ENCODE measurements at places on chromosomes 3 and 15.
A peak's percentile ranks its signal among the peaks of the same experiment; 100 is the strongest.

DNA sequence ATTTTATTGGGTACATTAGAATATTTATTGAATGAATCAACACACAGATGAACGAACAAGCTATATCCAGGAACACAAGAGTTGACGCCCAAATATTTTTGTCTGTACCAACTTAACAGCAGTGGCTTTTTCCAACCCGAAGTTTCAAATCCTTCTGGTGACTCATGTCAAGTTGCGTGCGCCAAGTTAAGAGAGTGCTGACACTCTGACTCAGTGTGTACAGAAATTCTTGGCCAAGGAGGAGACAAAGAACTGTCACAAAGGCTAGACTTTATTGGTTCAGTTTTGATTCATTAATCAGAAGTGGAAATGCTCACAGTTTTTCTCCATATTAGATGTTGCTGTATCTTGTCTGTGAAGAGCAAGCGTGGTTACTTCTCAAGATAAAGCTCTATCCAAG is 59.6 kb upstream of the TSC22D2 start:
- DNase-seq = peak; percentile 81

- peak; percentile 8 for DNase-seq
These were observed 19.9 kb upstream of the LRRC2 start for GRCh38 chr3:46585799-46586693.

- peak; percentile 54 for DNase-seq
These were observed 100.0 kb upstream of the IGF1R start for GRCh38 chr15:98548139-98548971.

DNA sequence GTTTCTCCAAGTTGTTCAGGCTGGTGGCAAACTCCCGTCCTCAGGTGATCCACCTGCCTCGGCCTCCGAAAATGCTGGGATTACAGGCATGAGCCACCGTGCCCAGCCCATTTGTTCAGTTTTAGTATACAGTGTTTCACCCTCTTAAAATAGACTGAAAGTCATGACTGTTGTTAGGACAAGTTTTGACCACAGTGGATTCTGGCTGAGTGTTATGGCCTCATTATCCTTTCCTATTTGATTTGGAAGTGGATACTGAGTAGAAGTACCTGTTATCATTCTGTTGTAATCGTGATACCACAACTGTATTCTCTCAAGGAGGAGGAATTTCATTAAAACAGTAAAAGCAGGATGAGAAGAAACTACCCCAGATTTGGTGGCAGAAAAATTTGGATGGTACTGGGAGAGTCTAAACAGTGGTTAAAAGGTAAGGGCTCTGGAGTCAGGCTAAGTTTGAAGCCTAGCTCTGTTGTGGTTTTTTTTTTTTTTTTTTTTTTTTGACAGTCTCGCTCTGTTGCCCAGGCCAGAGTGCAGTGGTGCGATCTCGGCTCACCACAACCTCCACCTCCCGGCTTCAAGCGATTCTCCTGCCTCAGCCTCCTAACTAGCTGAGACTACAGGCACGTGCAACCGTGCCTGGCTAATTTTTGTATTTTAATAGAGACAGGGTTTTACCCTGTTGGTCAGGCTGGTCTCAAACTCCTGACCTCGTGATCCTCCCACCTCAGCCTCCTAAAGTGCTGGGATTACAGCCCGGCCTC is 2.6 kb downstream of the MAP2K1 start:
- no peak for DNase-seq

- DNase-seq = no peak
These were observed 9.7 kb downstream of the TIMP4 start for GRCh38 chr3:12149029-12149428.

GRCh38 chr3:195893044-195893395 is 15.3 kb downstream of the TNK2 start:
- no peak for DNase-seq

DNA sequence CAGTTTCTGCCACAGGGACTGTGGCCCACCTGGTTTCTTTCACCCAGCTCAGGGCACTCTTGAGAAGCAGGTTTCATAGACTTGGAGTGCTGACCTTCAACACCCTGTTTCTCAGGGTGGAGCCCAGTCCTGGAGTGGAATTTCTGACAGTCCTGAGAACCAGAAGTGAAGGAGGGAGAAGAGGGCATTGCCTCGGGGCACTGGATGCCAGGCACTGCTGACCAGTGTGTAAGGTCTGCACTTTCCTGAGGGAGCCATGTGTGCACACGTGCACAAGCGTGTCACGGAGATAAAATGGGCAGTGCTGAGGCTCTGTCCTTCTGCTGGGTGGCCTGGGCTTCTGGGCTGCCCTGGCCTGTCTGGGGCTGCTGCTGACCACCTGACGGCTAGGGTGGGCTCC is 118.5 kb downstream of the SEC22A start:
- no peak for DNase-seq

DNA sequence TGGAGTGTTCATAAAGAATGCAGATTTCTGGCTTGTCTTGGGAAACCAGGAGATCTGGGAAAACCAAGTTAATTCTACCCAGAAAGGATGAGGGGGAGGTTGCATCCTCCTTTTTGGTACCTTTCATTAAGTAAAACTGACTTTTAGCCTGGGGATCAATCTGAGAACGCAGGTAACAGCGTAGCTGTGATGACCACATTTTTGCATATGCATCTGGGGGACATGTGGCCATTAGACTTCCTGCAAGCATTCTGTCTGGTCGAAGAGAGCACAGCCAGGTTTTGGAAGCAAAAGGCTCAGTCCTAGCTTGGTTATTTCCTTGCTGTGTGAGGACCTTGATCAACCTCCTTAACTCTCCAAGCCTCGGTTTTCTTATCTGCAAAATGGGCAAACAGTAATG is 145.2 kb downstream of the SHQ1 start:
- DNase-seq = no peak

GRCh38 chr3:126155819-126156218 is 24.6 kb downstream of the ALDH1L1 start:
- no peak for DNase-seq

- DNase-seq = no peak
These were observed 40.3 kb downstream of the BBX start for GRCh38 chr3:107562969-107563529.

GRCh38 chr15:88623061-88623460 is 1.9 kb downstream of the AEN start:
- DNase-seq = peak; percentile 81

- no peak for DNase-seq
These were observed 67.4 kb downstream of the ATP10A start for GRCh38 chr15:25795712-25796111.

All from ACHN (cell line).